Left renal pelvis (tissue), 4 donors: ENCODE measurements at places on chromosomes 12 and 14. TPM values are rescaled to one million over a fixed set of nuclear protein-coding genes. Genes with fewer than 3 reads are reported as not detected.

KRT75 gene
- polyA plus RNA-seq = not detected

ANO6 gene
- 81.9 TPM for polyA plus RNA-seq

GRCh38 chr14:101820283-101820798 lies 58.8 kb downstream of the PPP2R5C start:
- DNase-seq = no peak

GRCh38 chr12:120093592-120094355 lies 22.8 kb downstream of the RAB35 start:
- no peak for DNase-seq

DNA sequence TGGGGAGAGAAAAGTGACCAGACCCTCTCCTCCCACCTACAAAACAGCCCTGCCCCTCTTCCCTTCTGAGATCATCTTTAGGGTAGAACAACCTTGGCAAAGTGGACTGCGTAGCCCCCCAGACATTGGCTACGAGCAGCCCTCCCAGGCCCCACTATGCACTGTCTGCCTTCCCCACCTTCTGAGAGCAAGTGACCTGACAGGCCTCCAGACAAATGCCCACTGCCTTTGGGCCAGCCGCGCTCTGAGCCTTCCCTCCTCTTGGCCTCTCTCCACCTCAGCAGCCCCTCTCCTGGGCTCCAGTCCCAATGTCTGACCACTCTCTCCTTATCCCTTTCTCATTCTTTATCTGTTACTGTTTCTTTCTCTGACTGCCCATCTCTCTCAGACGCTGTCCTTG lies 46.5 kb upstream of the CCND2 start:
- no peak for DNase-seq

- no peak for DNase-seq
Observed at GRCh38 chr14:79514700-79515099, 696.6 kb downstream of the DIO2 start.

GRCh38 chr14:78701246-78701645 lies 531.1 kb downstream of the NRXN3 start:
- no peak for DNase-seq

IAPP gene
- not detected for polyA plus RNA-seq

DNA sequence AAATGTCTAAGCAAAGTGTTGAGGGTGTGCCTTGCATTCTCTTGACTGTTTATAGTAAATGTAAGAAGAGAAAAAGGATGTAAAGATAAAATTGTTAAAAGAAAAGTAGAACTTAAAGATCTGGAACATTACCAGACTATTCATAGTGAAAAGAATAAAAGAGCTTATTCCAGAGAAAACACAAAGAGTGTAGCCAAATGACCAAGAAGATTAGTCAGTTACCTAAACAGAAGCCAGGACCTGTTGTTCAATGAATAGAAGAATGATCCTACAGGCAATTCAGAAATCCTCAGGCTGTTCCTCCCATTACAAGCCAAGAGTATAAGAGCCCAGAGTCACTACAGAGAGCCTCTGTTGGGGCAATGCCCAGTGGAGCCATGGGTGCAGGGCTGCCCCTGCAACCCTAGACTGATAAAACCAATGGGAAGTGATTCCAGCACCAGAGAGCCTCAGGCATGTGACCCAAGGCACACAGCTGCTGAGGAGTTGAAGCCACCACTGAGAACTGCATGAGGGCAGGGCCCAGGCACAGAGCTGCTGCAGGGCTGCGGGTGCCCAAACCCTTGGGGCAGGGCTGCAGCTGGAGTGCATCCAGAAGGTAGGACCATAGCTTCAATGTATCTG lies 91.1 kb upstream of the SLC38A4 start:
- DNase-seq = no peak

- DNase-seq = no peak
Observed at GRCh38 chr12:15700595-15700994, 88.6 kb downstream of the EPS8 start.

CDH24 gene
- polyA plus RNA-seq = 44.0 TPM

- DNase-seq = no peak
Observed at GRCh38 chr14:105029402-105029801, 8.5 kb upstream of the CDCA4 start.

GRCh38 chr14:34094384-34094783 lies 143.5 kb upstream of the EGLN3 start:
- DNase-seq = no peak

- no peak for DNase-seq
Observed at GRCh38 chr14:104973135-104973384, 5.1 kb downstream of the AHNAK2 start.

SERPINA9 gene
- polyA plus RNA-seq = not detected

- DNase-seq = no peak
Observed at GRCh38 chr12:131692431-131692830, 18.5 kb upstream of the SFSWAP start.

FAM181A gene
- polyA plus RNA-seq = not detected

GRCh38 chr12:68780731-68781130 lies 27.2 kb upstream of the MDM2 start:
- DNase-seq = no peak

DNA sequence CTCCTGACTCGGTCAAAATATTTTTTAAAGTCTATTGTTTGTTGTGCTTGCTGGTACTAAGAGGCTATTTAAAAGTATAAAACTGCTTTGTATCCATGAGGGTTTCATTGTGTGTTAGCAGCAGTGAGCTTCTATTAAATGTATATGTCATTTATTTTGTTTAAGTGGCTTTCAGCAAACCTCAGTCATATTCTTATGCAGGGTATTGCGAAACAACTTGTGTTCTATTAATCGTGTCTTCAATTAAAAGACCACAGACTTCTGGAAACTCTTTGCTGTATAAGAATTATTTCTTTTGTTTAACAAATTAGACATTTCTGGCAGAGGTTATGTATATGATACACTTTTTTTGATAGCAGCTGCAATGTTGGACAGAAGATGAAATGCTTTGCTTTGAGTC lies 6.5 kb downstream of the IAPP start:
- no peak for DNase-seq

DNA sequence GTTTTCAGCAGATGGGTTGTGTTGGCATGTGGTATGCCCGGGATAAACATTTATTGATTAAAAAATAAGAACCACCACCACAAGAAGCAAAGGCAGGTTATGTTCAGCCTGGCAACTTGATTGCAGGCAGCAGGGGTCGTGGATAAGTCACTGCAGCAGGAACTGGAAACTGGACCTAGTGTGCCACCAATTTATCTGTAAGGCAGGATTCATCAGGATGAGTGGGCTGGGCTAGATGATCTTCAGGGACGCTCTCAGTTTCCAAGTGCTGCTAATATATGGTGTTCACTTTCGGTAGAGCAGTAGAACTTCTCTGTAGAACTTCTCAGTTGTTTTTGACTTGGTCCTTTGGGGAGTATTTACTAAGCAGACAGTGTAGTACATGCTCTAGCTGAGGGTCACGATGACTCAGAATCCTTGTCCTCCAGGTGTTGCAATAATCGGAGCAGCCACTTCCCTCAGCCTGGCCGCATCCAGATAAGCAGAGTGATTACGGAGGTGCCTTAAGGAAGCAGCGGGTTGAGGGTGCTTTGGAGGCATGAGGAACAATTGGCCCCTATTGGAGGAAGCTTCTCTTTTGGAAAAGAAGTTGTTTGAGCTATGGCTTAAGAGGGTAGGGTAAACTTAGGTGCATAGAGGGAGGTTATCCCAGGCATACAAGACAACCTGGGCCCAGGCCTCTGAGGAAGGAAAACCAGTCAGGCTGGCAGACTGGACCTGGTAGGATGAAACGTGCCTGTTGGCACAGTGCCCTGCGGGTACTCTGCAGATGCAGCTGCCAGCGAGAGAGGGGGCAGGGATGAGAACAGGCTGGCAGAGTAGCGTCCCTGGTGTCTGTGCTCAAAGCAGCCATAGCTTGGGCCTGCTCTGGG lies 104.0 kb downstream of the GPR135 start:
- DNase-seq = no peak

DNA sequence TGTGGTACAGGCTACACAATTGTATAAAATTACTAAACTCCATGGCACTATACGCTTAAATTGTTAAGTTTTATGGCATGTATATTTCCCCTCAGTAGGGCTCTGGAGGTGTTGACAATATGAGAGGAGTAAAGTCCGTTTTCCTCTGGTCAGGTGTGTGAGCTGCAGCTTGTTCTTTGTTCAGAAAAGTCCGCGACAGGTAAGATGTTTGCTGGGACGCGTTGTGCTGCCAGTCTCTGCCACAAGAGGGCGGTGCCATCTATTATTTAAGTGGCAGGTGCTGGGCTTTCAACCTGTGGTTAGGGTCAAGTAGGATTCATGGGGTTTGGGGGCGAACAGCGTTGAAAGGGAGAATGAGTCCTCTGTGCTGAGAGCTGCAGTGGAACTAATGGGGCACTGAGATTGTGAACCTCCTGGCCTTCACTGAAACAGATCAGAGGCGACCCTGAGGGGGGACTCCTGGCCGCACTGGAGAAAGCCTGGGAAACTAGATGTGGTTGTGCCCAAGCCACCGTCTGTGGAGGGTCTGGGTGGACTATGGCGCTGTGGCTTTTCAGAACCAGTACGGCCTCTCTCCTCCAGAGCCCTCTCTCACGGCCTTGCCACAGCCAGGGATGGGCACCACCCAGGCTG lies 179.0 kb downstream of the SLC15A4 start:
- no peak for DNase-seq

- no peak for DNase-seq
Observed at GRCh38 chr12:93387780-93388179, 10.1 kb downstream of the NUDT4 start.

- DNase-seq = no peak
Observed at GRCh38 chr12:94731733-94732360, 81.5 kb upstream of the TMCC3 start.

DNA sequence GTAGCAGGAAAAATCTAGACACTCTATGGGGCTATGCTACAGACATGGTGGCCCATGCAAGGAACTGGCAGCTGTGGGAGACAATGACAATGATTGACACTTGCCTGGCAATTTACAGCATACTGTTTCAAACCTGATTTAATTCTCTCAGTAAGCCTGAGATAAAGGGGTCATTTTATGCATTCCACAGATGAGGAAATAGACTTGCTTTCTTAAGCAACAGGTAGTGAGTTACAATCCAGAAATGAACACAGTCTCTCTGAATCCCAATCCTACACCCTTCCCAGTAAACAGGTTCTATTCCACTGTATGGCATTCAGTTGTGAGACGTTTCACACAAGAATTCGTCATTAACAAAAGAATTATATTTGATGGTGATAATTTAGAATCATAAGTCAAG lies 15.5 kb upstream of the PCNX1 start:
- no peak for DNase-seq

OAS2 gene
- polyA plus RNA-seq = 6.7 TPM

GRCh38 chr12:32541754-32542374 lies 137.2 kb upstream of the DNM1L start:
- no peak for DNase-seq
